ENCODE measurements at places on chromosomes 1 and 21. TPM values are rescaled to one million over a fixed set of nuclear protein-coding genes. Genes with fewer than 3 reads are reported as not detected.

The NIT1 gene
- 31.3 TPM for total RNA-seq

GRCh38 chr1:50783286-50783685 lies 176.8 kb downstream of the FAF1 start:
- no peak for DNase-seq

GRCh38 chr1:65321879-65322278 lies 12.5 kb downstream of the DNAJC6 start:
- no peak for DNase-seq

GRCh38 chr21:41674402-41674801 lies 92.5 kb downstream of the RIPK4 start:
- DNase-seq = no peak

DNA sequence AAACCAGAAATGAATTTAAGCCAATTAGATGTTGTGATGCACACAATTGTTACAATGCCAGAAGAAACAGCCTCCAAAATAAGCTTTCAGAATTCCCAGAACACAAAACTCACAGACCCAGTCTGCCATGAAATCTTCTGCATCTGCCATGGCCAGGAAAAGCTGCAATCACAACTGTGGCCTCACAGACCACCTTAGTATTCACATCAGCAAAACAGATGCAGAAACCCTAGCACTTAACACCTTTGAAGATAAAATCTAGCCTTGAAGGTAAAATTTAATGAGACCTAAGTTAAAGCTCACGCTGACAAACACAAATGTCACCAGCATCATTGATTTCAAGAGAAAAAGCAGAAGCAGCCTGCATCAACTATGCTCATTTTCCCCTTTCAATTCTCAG lies 566.8 kb upstream of the TMPRSS15 start:
- DNase-seq = no peak

The NOS1AP gene
- total RNA-seq = 2.0 TPM

The OLFML2B gene
- total RNA-seq = 6.4 TPM

DNA sequence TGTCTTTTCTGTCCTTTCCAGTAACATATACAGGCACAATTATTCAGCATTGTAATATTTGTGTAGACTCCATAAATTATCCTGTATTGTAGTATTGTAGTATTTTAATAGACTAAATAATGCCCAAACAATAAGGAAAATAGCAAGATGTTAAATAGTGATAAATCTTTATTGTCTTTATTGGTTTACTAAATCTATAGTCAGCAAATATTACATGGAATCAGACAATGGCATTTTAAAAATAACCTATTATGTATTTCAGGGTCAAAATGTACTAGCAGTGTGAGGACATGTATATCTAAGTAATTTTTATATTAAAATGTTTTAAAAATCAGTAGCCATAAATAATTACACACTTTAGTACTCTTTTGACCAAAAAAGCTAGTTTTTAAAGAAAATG lies 202.3 kb downstream of the GREM2 start:
- no peak for DNase-seq

The UMODL1 gene
- total RNA-seq = not detected

DNA sequence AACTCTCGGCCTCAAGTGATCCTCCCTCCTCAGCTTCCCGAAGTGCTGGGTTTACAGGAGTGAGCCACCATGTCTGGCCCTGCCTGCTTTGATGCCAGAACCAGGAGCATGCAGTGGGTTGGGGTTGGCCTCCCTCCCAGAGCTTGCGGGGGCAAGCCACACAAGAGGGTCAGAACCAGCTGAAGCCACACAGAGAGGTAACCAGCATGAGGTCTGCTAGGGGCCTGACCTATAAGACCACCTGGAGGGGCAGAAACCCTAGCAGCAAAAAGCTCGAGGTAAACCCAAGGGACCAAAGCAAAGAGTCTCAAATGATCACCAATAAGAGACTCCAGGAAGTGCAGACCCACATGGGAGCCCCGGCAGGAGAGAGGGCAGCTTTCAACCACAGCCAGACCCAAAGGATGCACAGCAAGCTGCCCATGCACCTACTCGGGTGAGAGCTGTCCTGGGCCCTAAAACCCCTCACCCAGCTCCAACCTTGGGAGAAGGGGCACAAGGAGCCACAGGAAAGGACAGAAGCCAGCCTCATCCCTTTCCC lies 81.2 kb downstream of the TOMM20 start:
- no peak for DNase-seq

- peak; percentile 77 for DNase-seq
These were observed at the start of gene GPR161 for GRCh38 chr1:168136709-168137514. TSS of gene GPR161 (minus strand) at chr1:168136930. CDS start at chr1:168104850, 32,080 bp downstream.

The C1QTNF12 gene
- total RNA-seq = 2.6 TPM

The GPR153 gene
- 7.0 TPM for total RNA-seq

GRCh38 chr1:88890791-88891317 lies 513 bp downstream of the GTF2B start:
- DNase-seq = no peak

DNA sequence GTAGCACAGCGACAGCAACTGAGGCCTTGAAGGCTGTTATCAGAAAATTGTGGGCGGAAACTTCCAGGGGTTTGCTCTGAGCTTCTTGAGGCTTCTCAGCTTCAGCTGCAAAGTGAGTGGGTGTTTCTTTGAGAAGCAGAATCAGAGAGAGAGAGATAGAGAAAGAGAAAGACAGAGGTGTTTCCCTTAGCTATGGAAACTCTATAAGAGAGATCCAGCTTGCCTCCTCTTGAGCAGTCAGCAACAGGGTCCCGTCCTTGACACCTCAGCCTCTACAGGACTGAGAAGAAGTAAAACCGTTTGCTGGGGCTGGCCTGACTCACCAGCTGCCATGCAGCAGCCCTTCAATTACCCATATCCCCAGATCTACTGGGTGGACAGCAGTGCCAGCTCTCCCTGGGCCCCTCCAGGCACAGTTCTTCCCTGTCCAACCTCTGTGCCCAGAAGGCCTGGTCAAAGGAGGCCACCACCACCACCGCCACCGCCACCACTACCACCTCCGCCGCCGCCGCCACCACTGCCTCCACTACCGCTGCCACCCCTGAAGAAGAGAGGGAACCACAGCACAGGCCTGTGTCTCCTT lies at the start of gene FASLG:
FASLG (plus strand) TSS at position 233 of the 583 bp plus-strand sequence; CDS start at position 332, 99 bp downstream.
- DNase-seq = no peak

GRCh38 chr1:37901191-37901892 lies 42.0 kb upstream of the MTF1 start:
- DNase-seq = no peak

The PAFAH2 gene
- 18.5 TPM for total RNA-seq

The HRNR gene
- not detected for total RNA-seq

DNA sequence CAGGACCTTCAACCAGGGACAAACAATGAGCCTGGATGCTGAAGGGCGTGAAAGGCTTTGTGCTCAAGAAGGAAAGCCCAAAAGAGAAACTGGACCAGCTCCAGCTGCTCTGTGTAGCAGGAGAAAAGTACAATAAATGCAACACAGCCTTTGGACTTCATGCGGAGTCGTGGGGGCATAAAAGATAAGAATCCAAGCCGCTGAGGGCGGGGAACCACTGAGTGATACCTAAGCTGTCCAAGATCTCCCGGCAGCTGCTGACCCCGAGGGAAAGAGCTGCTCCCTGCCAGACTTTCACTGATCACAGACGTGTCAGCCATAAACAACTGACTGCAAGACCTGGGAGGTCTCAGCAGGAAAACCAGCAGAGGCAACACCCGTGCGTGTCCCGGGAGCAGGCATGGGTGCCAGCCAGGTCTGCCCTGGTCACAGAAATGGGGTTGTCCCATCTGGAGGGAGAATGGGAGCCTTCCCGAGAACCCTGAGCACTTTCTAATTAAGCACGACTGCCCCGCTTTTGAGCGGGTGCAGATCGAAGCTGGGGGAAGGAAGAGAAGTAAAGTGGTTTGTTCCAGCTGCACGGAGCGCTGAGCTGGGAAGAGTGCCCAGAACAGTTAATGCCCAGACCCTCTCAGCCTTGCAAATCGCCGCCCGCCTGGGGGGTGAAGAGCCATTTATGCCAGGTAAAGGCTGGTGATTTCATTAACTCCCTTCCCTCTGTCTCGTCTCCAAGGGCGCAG lies 68.3 kb upstream of the TARDBP start:
- DNase-seq = no peak

- no peak for DNase-seq
These were observed 744 bp downstream of the ZNF670 start for GRCh38 chr1:247077876-247078257.

GRCh38 chr1:21884456-21885235 lies 52.5 kb downstream of the HSPG2 start:
- no peak for DNase-seq

The PPIAL4G gene
- not detected for total RNA-seq

The FCRL6 gene
- 0.16 TPM for total RNA-seq

DNA sequence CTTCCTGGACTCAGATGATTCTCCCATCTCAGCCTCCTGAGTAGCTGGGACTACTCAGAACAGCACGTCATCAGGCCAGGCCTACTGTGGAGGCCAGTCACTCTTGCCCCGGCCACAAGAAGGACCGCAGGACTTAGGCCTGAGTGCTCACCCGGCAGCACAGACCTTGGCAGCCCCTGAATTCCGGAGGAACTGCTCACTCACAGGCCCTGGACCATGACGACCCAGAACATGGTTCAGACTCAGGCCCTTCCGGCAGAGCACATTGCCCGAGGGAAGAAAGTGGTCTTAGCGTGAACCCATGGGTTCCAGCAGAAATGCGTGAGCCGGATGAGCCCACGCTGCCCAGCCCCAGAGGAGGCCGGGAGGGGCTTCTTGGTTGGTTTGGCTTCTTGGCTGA lies 177.3 kb upstream of the TMEM51 start:
- no peak for DNase-seq

DNA sequence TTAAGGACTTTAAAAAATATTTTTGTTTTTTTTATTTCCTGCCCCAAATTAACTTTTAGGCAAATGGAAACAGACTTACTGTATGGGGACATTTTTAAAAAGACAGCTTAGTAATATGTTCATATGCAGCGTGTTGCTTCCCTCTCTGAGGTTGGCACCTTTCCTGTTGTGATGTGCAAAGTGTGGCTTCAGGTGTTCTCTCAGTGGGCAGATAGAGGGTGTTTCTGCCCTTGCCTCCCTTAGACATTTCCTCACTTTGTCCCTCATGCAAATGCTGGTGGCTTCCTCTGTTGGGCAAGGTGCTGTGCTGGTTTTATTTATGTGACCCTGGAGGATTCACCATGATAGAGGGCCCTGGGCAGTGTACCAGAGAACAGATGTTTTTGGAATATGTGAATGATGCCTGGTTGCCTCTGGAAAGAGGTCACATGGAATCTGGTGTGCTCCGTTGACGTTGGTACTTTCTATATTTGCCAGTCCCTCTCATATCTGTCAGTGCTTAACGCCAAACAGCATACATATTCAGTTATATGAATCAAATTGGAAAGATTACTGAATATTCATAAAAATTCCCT lies 123.5 kb downstream of the PATJ start:
- no peak for DNase-seq

- DNase-seq = no peak
These were observed 934.2 kb downstream of the TTLL7 start for GRCh38 chr1:83064589-83065242.

DNA sequence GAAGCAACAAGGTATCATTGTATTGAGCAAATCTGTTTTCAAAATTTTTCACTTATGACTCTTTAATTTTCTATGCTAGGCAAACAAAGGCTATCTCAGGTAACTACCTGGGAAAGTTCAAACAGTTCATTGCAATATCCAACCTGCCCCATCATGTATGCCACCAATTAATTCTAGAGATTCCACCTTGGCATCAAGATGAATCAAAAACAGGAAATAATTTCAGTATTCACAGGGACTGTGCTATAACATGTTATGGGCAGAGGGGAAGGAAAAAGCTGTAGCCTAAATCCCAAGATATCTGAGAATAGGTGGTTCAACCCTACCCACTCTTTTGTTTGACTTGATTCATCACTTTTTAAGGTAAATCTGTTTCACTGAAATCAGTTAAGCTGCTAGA lies 67.5 kb upstream of the SH3GLB1 start:
- no peak for DNase-seq

The DIO1 gene
- total RNA-seq = not detected

GRCh38 chr1:51636764-51637522 lies 20.1 kb downstream of the OSBPL9 start:
- DNase-seq = no peak

DNA sequence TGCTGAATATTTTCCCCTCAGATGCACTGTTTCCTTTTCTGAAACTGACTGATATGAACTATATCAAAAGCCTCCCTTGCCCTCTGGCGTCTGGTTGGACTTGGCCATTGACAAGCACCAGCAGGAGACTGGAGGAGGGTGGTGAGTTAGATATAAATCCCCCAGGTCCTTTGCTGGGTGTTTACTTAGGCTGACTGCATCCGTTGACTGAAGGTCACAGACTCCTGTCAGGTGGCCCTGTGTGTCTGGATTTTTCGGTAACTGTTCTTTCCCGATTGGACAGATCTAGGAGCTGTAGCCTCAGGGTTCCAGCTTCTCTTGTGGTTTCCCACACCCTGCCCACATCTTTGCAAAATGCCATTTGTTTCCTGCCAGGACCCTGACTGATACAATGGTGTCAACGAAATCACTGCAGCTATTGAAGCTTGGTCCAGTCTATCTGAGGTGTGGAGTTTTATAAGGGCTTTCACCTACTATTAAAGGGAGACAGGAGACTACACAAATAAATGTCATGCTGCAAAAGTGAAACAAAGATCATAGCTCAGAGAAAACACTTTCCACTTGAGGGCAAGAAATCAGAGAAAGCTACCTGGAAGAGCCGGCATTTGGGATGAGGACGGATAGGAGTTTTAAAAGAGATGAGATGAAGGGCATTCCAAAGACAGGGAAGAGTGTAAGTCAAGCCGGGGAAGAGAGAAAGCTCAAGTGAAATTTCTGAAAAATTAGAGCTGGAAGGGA lies 1.5 kb upstream of the MAGI3 start:
- DNase-seq = no peak

DNA sequence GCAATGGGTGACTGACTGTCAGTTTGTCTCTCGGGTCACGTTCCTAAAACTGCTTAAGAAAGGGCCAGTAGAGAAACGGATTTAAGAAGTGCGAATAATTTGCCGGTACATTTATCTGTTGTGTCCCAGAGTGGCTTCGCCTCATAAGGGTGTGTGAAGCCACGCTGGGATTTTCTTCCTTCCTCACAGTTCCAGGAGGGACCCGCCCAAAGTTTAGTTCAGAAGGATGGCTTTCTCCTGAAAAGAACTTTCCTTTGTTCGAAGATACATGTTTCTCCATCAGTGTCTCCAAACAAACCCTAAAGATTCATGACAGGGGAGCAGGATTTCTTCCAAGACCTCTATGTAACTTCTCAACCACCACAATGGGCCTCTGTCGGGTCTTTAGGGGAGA lies 49.8 kb downstream of the ADAMTS1 start:
- no peak for DNase-seq

The COL16A1 gene
- 45.9 TPM for total RNA-seq

The LIPI gene
- total RNA-seq = not detected

- DNase-seq = no peak
These were observed 189.5 kb downstream of the SIPA1L2 start for GRCh38 chr1:232440325-232441035.

GRCh38 chr1:175618559-175618958 lies 124.8 kb downstream of the TNR start:
- no peak for DNase-seq

DNA sequence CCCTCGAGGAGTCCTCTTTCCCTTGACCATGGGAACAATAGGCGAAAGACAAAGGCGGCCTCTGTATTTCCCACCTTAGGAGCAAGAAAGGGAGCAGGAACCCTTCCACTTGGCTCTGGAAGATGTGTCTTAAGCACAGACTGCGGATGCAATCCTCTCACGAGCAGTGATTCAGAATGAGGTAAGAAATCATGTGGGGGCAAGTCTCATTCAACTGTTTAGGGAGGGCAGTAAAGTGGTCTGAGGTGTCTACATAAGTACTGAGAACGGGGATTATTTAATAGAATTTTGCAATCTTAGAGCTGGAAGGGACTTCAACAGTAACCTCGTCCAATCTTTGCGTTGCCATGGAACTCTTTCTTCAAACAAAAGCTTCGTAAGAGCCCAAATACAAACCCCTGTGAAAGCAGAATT lies 1.6 kb upstream of the DYRK3 start:
- DNase-seq = no peak

Measured in cardiac septum (tissue), 1 donor.